ENCODE measurements at places on chromosomes 6 and 20.
A peak's percentile ranks its signal among the peaks of the same experiment; 100 is the strongest.

DNA sequence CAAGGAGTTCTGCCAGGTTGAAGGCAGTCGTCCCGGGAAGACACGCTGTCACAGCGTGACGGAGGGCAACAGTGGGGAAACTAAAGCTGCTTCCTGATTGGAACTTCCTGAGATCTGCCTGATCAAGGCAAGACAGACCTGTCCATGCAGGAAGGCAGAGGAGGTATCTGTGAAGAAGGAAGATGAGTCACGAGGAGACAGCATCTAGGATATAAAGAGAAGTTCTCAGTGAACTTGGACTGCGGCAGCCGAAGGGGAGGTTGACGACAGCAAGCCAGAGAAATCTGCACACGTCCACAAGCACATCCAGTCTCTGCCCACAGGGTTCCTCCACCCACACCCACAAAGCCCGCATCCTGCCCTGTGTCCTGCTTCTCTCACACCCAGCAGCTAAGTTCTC, 38.6 kb downstream of the PREP start:
- H3K27ac ChIP-seq, result no peak overlapping the region
- H3K27me3 ChIP-seq, result no peaks in the 10 kb centered on the region
- no peaks in the 10 kb centered on the region for H3K4me1 ChIP-seq
- DNase-seq, result no peak

- peak; percentile 67 for DNase-seq
- H3K4me1 ChIP-seq, result no peaks in the 10 kb centered on the region
- H3K27ac ChIP-seq, result no peak overlapping the region
- no peaks in the 10 kb centered on the region for H3K36me3 ChIP-seq
- H3K27me3 ChIP-seq, result no peaks in the 10 kb centered on the region
Observed at GRCh38 chr6:130697995-130698535, 129.1 kb upstream of the SMLR1 start.

DNA sequence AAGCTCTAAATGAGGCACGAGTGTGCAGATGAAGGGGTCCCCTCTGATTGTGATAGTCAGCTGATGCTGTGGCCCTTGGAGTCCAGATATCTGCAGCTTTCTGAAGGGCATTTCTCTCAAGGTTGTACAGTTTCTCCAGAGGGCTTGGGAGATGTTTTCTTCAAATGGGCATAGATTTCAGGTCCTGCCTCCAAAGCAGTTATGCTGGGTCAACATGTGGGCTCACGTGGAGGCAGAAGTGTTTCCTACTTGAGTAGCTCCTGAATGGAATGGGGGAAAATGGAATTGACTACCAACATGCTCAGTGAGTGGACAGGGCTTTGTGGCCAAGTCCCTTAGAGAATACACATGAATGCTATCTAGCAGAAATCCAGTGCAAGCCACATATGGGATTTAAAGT, 360.7 kb downstream of the SAMD5 start:
- no peaks in the 10 kb centered on the region for H3K27me3 ChIP-seq
- H3K36me3 ChIP-seq, result no peaks in the 10 kb centered on the region
- H3K4me1 ChIP-seq, result no peaks in the 10 kb centered on the region

GRCh38 chr20:54219751-54220426, 12.0 kb downstream of the PFDN4 start:
- H3K4me1 ChIP-seq, result peaks cover 10% of the 10 kb centered on the region
- no peaks in the 10 kb centered on the region for H3K27me3 ChIP-seq
- no peak overlapping the region for H3K4me3 ChIP-seq

- H3K27me3 ChIP-seq, result no peaks in the 10 kb centered on the region
- no peak overlapping the region for H3K4me3 ChIP-seq
- no peaks in the 10 kb centered on the region for H3K36me3 ChIP-seq
- no peak overlapping the region for H3K27ac ChIP-seq
- H3K4me1 ChIP-seq, result peaks cover 25% of the 10 kb centered on the region
Observed at GRCh38 chr6:136148051-136148450, 102.1 kb downstream of the MTFR2 start.

DNA sequence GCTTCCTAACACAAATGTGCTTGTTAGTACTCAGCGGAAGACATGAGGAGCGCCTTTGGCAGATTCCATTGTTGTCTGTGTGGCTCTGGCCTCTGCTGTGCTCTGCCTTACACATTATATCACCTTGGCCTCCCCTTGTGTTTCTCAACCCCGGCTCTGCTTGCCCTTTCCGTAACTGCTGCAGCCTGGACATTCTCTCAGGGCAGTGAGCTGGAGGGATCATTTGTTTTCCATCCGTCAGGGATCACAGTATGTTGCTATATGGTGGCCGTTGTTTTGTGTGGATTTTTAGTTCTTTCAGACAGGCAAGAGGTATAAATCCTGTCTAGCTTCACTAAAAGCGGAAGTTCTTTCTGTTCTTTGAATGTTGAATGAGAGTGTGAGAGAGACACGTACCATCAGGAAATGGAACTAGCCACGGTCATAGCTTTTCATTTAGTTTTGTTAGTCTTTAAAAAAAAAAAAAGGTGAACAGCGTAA, 175.1 kb downstream of the JARID2 start:
- no peak overlapping the region for H3K27ac ChIP-seq
- H3K4me1 ChIP-seq, result peaks cover 15% of the 10 kb centered on the region
- no peak for DNase-seq
- H3K27me3 ChIP-seq, result no peaks in the 10 kb centered on the region
- no peaks in the 10 kb centered on the region for H3K36me3 ChIP-seq

All from stomach (tissue), 19 donors.